AG09309 (cell line): ENCODE measurements at places on chromosomes 4 and X.

- no peak for DNase-seq
Measured at GRCh38 chrX:43973249-43974099, at the start of gene NDP. NDP (minus strand) TSS chrX:43973390; CDS start chrX:43958645, 14,745 bp downstream.

DNA sequence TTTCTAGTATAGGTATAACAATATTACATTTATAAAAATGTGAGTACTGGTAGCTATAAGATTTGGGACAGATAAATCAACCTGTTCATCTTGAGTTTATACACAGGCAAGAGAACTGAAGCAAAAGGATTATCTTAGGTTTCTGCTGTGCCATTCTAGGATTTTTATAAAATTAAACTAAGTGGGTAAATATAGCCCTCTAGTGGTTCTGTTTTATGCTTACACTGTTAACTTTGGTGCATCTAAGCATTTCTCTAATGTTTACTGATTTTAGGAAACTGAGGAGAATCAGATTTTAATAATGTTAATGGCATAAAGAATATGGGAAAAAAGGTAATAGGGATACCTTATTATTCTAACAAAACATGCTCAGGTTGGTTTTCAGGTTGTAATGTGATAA, 1.1 kb upstream of the RRH start:
- peak; percentile 4 for DNase-seq

DNA sequence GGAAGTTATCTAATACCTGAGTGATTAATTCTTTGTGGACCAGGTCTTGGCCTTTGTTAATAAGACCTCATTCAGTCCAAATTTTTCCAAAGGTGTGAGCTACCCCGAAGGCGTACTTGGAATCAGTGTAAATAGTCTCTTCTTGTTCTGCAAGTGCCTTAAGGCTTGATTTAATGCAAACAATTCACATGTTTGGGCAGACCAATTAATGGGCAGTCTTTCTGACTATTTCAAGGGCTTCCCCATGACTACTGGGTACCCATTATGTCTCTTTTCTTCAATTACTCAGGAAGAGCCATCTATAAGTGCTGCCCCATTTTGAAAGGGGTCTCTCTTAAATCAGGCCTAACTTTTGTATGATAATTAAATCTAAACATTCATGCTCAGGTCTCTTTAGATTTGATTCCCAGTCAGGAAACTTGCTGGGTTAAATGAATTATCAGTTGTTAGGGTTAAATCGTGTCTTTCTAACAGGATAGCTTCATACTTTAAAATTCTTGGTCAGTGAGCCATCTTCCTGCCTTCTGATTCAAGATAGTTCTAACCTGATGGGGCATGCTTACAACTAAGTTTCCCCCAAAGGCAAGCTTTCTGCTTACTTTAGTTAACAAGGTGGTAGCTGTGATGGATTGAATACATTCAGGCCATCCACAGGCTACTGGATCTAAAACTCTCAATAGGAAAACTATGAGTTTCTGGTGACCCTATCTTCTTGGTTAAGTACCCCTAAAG, 179.6 kb downstream of the CCNG2 start:
- no peak for DNase-seq

- no peak for DNase-seq
Measured at GRCh38 chrX:145856181-145856580, 38.6 kb downstream of the SLITRK2 start.

DNA sequence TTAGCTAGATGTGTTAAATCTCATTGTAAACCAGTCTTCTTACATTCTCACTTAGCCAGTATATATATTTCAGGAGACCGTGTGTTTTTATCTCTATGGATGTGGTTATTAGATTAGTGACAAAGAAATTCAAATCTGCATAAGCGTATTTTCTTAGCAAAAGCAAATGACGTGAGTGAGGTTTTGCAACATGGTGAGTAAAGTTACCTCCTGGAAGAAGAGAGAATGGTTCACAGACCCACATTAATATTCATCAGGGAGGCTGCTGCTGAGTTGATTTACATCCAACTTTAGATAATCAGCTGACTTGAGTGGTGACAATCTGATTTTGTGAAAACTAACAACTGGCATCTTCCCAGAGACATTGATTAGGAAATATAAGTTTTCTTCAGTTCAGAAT, 589.9 kb upstream of the GALNT7 start:
- DNase-seq, result no peak

- DNase-seq, result no peak
Measured at GRCh38 chrX:100048156-100048555, 361.9 kb downstream of the PCDH19 start.

DNA sequence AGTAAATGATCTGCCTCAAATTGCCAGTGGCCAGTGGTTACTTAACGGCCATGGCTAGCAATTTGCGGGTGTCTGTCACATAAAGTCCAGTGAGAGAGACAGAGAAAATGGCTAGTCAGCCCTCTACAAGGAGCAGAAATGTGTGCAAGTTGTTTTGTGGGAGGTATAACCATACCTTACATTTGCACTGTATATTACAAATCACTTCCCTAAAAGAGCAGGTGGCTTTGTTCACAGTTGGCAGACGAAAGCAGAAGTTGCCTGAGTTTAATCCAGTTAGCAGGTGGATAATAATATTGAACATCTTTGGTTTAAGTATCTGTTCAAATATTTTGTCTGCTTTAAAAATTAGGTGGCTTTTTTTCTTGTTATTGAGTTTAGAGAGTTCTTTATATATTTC, 15.6 kb downstream of the SRPX start:
- DNase-seq, result no peak

GRCh38 chrX:69107747-69108401, 57.4 kb downstream of the PJA1 start:
- DNase-seq, result no peak

- DNase-seq, result no peak
Measured at GRCh38 chr4:37793562-37793961, 32.9 kb upstream of the PGM2 start.

GRCh38 chr4:123479944-123480343, 83.3 kb downstream of the SPRY1 start:
- DNase-seq, result no peak

GRCh38 chrX:74242050-74242449, 61.9 kb upstream of the ZCCHC13 start:
- DNase-seq, result no peak

DNA sequence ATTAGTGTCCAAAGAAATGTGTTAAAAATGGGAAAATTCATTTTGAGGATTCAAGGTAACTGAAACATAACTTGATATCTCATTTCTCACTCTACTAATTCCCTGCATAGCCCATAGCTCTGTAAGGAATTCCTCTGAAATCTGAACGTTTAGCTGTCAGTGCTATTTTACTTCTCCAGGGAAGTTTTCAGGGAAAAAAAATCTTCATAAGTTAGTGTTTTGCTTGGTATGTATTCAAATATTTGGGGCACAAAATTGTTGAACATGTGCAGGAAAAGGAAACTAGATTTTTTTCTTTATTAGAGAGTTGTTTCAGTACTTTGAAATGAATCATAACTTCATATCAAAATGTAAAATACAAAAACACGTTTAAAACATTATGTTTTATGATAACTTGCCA, 891.4 kb downstream of the CENPC start:
- no peak for DNase-seq

GRCh38 chrX:14508025-14508690, 21.2 kb upstream of the GLRA2 start:
- no peak for DNase-seq

GRCh38 chrX:129347291-129347690, 176.0 kb downstream of the SMARCA1 start:
- DNase-seq, result no peak

GRCh38 chr4:41661442-41662076, 87.0 kb downstream of the PHOX2B start:
- peak; percentile 33 for DNase-seq

DNA sequence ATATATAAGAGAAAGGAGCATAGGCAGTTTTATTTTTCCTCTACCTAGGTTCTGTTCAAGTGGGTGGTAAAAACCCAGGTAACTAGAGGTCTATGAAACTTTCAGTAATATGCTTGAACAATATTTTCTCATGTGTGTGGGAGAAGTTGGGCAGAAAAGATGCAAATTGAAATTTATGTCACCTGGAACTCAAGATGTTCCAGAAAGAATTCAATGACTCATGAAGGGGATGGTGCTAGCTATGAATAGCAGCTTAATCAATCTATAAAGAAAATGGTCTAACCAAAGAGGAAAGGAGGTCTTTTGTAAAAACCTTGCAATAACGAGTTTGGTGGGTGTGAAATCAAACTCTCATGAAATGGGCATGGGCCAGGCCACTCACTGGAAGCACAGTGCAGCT, 263.8 kb downstream of the INPP4B start:
- DNase-seq, result no peak

DNA sequence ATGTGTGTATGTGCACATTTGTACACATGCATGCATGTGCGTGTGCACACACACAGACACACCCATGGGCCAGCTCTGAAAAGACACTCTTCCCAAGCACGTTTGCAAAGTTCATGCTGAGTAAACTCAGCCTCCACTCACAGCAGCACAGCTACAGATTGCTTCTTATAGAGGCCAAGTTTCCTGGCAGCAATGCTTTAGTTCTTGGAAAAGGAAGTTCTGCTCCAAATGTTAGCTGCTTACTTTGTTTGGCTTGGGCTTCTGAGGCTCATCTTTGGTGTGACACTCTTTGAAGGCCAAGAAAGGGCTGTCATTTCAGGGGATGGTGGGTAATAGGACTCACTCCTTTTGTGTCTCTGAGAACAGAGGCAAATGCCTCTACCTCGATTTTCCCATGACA, 6.6 kb downstream of the PLP1 start:
- DNase-seq, result no peak

DNA sequence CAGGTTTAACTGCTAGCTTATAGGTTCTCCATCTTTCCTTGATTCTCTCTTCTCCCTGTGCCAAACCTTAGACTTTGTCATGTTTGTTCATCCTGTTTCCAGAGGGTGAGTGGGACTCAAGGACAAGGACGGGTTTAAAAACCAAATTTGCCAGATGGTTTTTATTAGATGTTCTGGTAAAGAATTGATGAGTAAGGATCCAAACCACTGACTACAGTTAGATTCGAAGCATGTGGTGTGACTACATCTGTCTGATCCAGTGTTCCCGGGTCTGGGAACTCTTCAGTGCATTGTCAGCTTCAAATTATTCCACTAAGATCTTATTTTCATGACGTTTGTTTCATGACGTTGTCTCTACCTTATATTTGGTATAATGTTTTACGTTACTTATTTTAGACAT, 37.5 kb downstream of the MTMR1 start:
- peak; percentile 45 for DNase-seq

- no peak for DNase-seq
Measured at GRCh38 chr4:20666012-20666860, 34.0 kb upstream of the PACRGL start.

- no peak for DNase-seq
Measured at GRCh38 chr4:96637971-96638412, 798.1 kb downstream of the PDHA2 start.

GRCh38 chr4:113732-114131, 10.6 kb upstream of the ZNF718 start:
- no peak for DNase-seq

GRCh38 chr4:53346920-53347852, 18.7 kb downstream of the SCFD2 start:
- peak; percentile 29 for DNase-seq

DNA sequence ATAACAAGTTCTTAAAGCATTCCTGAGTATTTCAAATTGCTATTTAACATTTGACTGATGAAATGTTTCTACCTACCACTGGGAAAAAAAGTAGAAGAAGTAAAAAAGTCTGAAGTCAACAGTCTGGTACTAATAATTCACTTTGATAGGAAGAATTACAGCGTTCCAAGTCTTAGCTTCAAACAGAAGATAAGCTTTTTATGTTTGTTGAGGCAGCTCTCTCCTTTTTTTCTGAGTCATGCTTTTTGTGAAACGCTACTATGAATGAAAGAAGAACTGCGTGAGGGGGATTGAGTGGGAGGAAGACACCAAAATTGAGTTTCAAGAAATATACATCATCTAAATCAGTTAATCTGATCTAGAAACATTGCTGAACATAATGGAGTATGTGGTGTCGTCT, 13.0 kb upstream of the KDR start:
- DNase-seq, result no peak

GRCh38 chrX:17824980-17825379, 36.1 kb downstream of the RAI2 start:
- DNase-seq, result no peak

DNA sequence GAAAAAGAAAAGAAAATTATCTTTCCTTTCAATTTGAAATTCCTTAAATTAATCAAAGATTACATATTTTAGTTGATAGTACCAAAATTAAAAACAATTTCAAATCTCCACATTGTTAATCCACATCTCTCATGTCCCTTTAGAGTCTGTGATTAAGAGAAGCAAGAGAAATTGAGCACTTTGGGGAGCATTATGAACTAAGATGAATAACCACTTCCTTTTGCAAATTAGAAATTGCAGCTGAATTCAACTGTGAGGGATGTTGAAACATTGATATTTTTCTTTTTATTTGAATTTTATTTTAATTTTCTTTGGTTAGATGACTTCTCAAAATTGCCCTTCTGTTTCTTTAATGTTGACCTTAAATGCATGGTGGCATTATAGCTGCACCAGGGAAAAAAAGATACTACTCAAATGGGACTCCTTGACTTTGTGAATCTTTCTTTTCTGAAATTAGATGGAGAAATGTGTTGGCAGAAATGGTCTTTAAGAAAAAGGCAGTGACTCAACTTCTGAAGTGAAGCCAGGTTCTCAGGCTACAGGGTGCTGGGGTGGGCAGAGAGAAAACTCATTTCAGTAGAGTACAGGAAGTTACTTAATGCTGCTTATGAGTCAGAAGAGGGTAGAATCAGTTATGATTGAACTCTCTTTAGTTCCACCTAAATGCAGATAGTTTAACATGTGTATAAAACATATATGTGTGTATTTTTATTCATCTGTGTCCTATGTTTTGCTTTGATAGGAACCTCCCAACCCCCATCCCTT, 92.0 kb upstream of the TNIP3 start:
- peak; percentile 84 for DNase-seq

- DNase-seq, result no peak
Measured at GRCh38 chrX:139106069-139106468, 394.6 kb upstream of the FGF13 start.

GRCh38 chr4:90876296-90876695, 749.1 kb downstream of the CCSER1 start:
- DNase-seq, result no peak

GRCh38 chr4:84958434-84958833, 8.1 kb downstream of the WDFY3 start:
- no peak for DNase-seq

GRCh38 chr4:78689700-78690323, 86.3 kb upstream of the BMP2K start:
- DNase-seq, result no peak

DNA sequence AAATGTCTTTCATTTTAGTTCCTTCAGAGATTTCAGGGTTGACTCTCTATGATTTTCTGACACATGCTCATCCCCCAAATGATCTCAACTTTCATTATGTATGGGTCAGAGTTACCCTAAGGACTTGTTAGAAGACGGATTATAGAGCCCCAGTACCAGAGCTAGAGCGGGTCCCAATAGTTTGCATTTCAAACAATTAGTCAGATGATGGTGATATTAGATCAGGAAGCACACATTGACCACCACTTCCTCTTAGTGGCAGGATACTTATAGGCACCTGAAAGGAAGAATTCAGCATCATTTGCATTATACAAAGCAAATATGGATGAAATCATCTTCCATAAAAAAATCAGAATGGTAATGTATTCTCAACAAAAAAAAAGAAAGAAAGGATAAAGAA, 106.1 kb downstream of the GALNTL6 start:
- no peak for DNase-seq

- DNase-seq, result no peak
Measured at GRCh38 chr4:8278009-8278395, 8.4 kb downstream of the HTRA3 start.

- DNase-seq, result no peak
Measured at GRCh38 chr4:19577097-19577496, 674.6 kb upstream of the SLIT2 start.

- DNase-seq, result no peak
Measured at GRCh38 chr4:76270244-76271175, 19.0 kb downstream of the FAM47E start.

- peak; percentile 14 for DNase-seq
Measured at GRCh38 chr4:140856621-140857062, 100.5 kb upstream of the TBC1D9 start.
